GM19239 (cell line): ENCODE measurements at places on chromosomes 5 and 9.

- no peak for DNase-seq
Observed at GRCh38 chr5:9686216-9686615, 56.1 kb upstream of the TAS2R1 start.

GRCh38 chr5:97458851-97459250 lies 275.8 kb upstream of the RIOK2 start:
- DNase-seq: no peak

DNA sequence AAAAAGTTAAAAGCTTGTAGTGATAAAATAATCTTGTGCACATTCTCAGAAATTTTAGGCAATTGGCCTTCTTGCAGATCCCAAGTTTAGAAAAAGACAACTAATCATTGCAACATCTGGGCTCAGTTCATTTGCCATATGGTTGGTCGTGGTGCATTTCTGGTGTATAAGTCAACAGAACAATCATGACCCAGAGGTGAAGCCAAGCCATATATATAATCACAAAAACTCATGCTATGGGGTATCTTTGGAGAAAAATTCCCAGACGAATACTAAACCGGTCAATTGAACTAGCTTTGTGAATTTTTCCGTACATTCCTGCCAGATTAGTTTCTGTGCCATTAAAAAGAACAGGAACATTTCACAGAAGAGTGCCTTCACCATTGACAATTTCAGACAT lies 50.3 kb downstream of the FYB1 start:
- DNase-seq: no peak

GRCh38 chr9:135947582-135947981 lies 13.6 kb downstream of the UBAC1 start:
- no peak for DNase-seq

DNA sequence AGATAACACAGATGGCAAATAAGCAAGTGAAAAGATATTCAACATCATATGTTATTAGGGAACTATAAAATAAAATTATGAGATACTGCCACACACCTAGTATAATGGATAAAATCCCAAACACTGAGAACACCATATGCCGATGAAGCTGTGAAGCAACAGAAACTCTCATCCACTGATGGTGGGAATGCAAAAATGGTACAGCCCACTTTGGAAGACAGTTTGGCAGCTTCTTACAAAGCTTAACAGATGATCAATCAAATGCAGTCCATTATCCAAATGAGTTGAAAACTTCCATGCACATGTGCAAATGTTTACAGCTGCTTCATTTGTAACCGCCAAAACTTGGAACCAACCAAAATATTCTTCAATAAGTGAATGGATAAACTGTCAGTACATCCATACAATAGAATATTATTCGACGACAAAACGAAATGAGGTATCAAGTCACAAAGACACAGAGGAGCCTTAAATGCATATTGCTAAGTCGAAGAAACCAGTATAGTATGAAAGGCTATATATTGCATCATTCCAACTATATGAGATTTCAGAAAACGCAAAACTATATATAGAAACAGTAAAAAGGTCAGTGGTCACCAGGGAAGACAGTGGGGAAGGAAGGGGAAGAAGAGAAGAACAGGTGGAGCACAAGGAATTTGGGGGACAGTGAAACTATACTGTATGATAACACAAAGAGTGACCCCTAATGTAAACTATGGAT lies 14.9 kb downstream of the PFDN1 start:
- no peak for DNase-seq

GRCh38 chr9:131762356-131762932 lies 22.6 kb upstream of the RAPGEF1 start:
- DNase-seq: peak; percentile 83

- no peak for DNase-seq
Observed at GRCh38 chr5:69212022-69212421, 22.6 kb downstream of the CENPH start.

DNA sequence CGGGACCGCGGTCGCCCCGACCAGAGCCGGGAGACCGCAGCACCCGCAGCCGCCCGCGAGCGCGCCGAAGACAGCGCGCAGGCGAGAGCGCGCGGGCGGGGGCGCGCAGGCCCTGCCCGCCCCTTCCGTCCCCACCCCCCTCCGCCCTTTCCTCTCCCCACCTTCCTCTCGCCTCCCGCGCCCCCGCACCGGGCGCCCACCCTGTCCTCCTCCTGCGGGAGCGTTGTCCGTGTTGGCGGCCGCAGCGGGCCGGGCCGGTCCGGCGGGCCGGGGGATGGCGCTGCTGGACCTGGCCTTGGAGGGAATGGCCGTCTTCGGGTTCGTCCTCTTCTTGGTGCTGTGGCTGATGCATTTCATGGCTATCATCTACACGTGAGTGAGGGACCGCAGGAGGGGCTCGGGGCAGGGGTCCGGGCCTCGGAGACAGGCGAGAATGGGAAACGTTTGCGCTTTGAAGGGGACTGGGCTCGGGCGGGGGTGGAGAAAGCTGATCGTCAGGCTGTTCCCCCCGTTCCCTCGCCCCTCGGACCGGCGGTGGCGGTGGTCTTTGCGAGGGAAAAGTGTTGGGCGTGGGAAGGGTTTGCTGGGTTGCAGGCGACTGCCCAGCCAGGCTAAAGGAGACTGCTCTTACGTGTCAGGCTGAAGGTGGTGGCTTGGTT lies 457 bp downstream of the UGCG start:
- peak; percentile 21 for DNase-seq

- DNase-seq: no peak
Observed at GRCh38 chr9:137982200-137982599, 104.6 kb downstream of the CACNA1B start.

- no peak for DNase-seq
Observed at GRCh38 chr9:109033941-109034700, 20.8 kb upstream of the CTNNAL1 start.

DNA sequence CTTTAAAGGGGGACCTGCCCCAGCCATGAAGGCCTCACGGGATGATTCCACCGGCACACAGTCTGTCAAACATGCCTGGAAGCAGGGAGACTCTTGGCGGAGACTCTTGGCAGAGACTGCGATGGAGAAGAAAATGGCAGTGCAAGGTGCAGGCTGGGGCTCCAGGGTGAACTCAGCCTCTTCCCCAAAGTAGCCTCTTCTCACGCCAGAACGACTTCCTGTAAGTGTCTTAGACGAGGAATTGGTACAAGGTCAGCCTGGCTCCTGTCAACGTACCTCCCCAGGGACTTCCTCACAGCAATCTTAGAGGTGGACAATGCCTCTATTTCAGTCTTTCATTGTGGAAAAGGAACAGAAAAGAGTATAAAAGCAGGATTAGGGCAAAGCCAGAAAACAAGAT lies 109.3 kb downstream of the UGCG start:
- DNase-seq: no peak

DNA sequence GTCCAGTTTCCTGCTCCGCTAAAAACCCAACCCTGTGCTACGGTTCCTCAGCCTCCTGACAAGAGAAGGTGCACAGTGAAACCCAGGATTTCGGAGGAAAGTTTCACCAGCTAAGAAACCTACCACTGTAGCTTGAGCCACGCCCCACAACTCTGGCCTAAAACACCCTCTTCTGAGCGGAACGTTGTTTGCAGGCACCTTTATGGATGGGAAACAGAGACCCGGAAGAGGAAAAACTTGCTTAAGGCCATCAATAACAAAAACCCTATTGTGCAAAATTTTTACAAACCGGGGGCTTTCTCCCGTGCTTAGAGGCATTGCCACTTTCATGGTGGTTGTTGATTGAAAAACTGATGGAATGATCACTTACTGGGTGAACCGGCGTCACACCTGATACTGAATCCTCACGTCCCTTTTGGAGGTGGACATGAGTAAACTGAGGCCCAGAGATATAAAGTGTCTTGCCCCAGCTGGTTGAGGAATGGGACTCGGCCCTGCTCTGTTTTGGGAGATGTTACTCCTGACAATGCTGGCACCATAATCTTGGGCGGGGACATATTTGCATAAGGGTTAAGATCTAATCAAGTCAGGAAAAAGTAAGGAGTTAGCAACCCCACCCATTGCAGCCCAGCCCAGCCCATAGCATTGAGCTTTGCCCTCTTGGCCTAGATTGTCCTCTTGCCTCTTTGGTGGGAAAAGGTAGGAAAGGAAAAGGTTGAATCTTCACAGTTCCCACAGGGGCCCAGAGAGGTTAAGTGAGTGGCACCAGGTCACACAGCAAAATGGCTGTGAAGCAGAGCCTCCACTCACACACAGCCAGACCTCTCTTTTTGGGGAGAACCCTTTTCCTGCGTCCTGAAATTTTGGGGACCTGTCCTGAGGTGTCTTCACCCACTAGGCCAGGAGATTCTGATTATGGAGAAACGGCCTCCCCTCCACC lies 23.2 kb upstream of the PTGS1 start:
- DNase-seq: no peak

DNA sequence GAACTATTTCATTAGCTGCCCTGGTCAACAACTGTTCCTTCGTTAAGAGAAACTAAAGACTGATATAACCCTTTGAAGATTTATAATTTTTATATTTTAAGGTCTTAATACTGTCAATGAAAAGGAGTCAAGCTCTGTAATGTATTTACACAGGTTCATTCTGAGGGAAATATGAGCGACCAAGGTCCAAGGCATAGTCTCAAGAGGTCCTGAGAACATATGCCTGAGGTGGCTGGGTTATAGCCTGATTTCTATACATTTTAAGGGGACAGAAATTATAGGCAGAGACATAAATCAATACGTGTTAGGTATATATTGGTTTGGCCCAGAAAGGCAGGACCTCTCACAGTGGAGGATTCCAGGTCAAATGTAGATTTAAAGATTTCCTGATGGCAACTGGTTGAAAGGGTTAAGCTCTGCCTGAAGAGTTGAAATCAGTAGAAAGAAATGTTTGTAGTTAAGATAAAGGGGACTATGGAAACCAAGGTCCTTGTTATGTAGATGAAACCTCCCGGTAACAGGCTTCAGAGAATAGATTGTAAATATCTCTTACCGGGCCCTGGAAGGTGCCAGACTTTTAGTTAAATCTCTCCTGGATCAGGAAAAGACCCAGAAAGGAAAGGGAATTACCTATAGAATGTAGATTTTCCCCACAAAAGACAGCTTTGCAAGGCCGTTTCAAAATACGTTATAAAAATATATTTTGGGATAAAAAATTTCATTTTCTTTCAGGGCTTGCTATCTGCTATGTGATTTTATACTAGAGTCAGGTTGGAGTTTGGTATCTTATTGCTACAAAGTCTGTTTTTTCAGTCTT lies 107.3 kb upstream of the PRLR start:
- no peak for DNase-seq

GRCh38 chr5:147986134-147986757 lies 77.5 kb upstream of the SPINK5 start:
- no peak for DNase-seq

GRCh38 chr9:127398275-127398647 lies 1.3 kb downstream of the SLC2A8 start:
- no peak for DNase-seq

DNA sequence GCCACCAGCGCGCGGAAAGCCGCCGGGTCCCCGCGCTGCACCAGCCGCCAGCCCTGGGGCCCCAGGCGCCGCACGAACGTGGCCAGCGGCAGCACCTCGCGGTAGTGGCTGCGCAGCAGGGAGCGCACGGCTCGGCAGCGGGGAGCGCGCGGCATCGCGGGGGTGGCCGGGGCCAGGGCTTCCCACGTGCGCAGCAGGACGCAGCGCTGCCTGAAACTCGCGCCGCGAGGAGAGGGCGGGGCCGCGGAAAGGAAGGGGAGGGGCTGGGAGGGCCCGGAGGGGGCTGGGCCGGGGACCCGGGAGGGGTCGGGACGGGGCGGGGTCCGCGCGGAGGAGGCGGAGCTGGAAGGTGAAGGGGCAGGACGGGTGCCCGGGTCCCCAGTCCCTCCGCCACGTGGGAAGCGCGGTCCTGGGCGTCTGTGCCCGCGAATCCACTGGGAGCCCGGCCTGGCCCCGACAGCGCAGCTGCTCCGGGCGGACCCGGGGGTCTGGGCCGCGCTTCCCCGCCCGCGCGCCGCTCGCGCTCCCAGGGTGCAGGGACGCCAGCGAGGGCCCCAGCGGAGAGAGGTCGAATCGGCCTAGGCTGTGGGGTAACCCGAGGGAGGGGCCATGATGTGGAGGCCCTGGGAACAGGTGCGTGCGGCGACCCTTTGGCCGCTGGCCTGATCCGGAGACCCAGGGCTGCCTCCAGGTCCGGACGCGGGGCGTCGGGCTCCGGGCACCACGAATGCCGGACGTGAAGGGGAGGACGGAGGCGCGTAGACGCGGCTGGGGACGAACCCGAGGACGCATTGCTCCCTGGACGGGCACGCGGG lies at the start of gene TERT:
TERT (minus strand) TSS at position 234 of the 815 bp plus-strand sequence; CDS start at position 155, 79 bp downstream.
- DNase-seq: no peak
